Right renal pelvis (tissue), 4 donors: ENCODE measurements at places on chromosomes 12 and 14.

DNA sequence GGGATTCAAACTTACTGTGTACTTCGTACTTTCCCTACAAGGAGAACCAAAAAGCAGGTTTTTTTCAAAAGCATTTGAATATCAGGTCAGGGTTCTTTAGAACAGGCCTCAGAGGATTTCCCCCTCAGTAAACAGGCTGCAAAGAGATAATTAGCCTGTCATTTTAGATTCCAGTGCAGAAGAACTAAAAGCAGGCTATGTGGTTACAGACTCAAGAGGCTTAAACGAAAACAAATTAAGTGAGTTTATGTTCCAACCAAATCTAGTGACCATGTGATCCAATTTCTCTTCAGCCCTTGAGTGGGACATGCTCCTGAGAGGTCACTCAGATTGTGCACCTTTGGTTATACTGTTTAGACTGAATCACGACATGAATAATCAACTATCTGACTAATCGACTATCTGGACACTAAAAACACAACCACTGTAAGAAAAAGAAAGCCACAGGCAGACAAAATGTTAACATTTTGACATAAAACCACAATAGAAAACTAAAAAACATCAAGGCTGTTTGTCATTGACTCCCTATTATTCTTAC is 4.5 kb downstream of the TMED8 start:
- no peak for DNase-seq

- no peak for DNase-seq
These were observed 473.6 kb downstream of the RMST start for GRCh38 chr12:97936165-97936564.

- DNase-seq, result no peak
These were observed 80.1 kb downstream of the ADCK1 start for GRCh38 chr14:77880056-77880455.

GRCh38 chr12:666766-667308 is 3.6 kb upstream of the NINJ2 start:
- DNase-seq, result no peak

DNA sequence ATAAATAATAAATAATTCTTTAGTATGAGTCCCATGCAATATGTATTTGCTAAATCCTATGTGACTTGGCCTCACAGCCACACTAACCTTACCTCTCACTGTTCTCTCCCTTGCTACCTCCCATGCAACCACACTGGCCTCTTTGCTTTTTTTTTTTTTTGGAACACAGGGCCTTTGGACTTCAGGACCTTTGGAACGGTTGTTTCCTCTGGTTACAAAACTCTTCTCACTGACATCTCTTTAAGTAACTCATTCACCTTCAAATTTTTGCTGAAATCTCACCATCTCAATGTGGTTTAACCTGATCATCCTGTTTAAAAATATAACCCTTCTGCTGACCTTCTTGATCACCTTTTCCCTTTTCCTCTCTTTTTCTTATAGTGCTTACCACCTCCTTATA is 194.0 kb downstream of the SSPN start:
- DNase-seq, result no peak

- DNase-seq, result no peak
These were observed 28.9 kb upstream of the GARIN6 start for GRCh38 chr12:99618657-99619056.

GRCh38 chr12:42756841-42757623 is 167.5 kb upstream of the PRICKLE1 start:
- peak; percentile 47 for DNase-seq

DNA sequence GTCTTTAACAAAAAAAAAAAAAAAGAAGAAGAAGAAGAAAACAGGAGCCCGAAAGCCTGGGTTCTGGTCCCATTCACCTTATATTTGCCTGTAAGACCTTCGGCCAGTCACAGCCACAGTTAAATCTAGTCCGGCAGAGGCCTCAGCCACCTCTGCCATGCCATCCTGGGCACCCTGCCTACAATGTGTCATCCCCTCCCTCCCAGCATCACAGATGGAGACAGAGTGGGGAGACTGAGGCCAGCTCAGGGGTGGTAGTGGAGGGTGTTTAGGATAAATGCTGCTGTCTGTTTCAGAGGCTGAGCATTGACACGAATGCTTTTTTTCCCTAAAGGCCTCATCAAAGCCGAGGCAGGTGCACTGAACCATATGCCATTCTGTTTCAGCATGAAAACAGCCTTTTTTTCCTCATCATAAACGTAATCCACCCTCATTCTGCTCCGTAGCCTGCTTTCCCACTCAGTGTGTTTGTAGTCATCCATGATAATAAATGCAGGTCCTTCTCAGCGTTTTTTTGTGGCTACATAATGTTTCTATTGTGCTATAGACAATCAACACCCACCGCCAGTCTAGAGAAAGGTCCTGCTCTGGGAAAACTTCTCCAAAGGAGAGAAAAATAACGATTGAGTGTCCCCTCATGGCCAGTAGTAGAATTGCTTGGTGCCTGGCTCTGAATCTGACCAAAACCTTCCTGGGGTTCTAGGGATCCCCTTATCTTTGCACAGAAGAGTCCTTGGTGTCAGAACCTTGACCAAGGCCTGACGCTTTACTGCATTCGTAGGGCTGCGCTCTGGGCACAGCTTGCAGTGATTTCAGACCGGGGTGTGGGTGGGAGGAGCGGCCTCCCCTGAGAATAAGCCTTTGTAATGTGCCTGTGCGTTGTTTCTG is 41.1 kb upstream of the TSPAN9 start:
- no peak for DNase-seq

GRCh38 chr14:85254711-85255110 is 275.2 kb upstream of the FLRT2 start:
- DNase-seq, result no peak
